ENCODE measurements at places on chromosomes 6 and 20.

GRCh38 chr6:133855991-133856370, 32.9 kb upstream of the TCF21 start:
- peaks cover 46% of the 10 kb centered on the region for H3K27me3 ChIP-seq
- H3K4me1 ChIP-seq = peaks cover 15% of the 10 kb centered on the region
- no peaks in the 10 kb centered on the region for H3K36me3 ChIP-seq

- H3K27me3 ChIP-seq = peaks cover 7% of the 10 kb centered on the region
- H3K36me3 ChIP-seq = no peaks in the 10 kb centered on the region
- no peak overlapping the region for H3K4me3 ChIP-seq
- H3K4me1 ChIP-seq = peaks cover 7% of the 10 kb centered on the region
- H3K27ac ChIP-seq = no peak overlapping the region
- no peak for DNase-seq
Observed at GRCh38 chr20:58568483-58569240, 53.5 kb upstream of the APCDD1L start.

GRCh38 chr6:15340775-15341174, 94.9 kb downstream of the JARID2 start:
- no peak overlapping the region for H3K4me3 ChIP-seq
- DNase-seq = no peak
- H3K4me1 ChIP-seq = peaks cover 42% of the 10 kb centered on the region

DNA sequence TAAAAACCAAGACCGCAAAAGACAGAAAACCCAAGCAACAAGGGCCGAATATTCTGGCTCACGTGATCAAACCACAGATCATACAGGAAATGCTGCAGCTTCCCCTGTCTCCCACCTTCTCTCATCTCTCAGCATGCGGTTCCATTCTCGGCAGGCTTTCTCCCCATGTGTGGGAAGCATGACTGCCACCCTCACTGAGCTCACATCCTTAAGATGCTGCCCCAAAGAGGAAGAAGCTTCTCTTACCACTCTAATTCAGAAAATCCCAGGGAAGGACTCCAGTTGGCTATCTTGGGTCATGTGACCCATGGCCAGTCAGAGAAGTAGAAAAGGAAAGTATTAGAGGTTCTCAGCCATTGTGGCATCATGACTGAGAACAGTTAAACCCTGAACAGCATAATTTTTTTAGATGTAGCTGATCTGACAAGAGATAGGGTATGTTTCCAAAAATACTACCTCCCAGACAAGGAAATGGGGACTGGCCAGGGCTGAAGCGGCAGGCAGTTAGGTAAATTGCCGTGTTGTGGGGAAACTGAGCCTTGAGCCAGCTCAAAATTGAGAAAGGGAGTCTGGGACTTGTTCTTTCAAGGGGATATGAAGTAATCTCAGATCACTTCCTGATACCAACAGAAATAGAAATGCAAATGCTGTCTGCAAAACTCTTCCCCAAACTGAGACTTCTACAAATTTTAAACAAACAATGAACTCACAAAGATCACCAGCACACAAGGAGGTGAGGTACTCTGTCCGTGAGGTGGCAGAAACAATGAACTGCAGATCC, 37.1 kb upstream of the GRM4 start:
- H3K4me3 ChIP-seq = no peak overlapping the region
- H3K4me1 ChIP-seq = no peaks in the 10 kb centered on the region
- no peak overlapping the region for H3K27ac ChIP-seq
- H3K36me3 ChIP-seq = no peaks in the 10 kb centered on the region

- no peak overlapping the region for H3K4me3 ChIP-seq
- H3K4me1 ChIP-seq = peaks cover 6% of the 10 kb centered on the region
- no peaks in the 10 kb centered on the region for H3K27me3 ChIP-seq
- H3K36me3 ChIP-seq = no peaks in the 10 kb centered on the region
- no peak for DNase-seq
Observed at GRCh38 chr6:30806581-30807183, 62.3 kb upstream of the IER3 start.

DNA sequence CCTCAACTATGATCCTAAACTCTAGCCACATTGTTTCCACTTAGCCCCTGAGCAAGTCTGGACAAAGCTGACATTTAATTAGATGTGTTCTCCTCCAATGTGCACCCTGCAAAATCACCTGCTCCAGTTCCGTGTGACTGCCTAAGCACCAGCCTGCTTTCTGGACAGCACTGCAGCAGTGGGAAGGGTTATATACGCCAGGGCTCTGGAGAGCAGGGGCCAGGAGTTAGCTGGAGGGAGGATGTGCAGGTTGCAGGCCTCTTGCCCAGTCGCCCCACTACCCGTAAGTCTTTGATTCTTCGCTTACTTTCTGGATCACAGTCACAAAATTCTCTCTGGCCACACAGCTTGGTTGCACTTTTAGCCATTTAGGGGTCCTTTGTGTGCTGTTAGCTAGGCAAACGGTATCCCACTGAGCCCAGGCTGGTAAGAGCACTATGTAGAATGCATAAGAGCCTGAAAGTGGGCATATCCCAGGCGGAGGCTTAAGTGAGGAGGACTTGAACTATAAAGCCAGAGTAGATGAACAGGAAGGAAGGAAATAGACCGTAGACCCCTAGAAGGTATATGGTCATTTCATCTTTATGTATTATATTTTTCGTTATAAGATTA, 10.7 kb upstream of the PLEKHG1 start:
- no peak overlapping the region for H3K27ac ChIP-seq
- peaks cover 2% of the 10 kb centered on the region for H3K4me1 ChIP-seq
- no peak overlapping the region for H3K4me3 ChIP-seq
- H3K36me3 ChIP-seq = no peaks in the 10 kb centered on the region
- DNase-seq = no peak

DNA sequence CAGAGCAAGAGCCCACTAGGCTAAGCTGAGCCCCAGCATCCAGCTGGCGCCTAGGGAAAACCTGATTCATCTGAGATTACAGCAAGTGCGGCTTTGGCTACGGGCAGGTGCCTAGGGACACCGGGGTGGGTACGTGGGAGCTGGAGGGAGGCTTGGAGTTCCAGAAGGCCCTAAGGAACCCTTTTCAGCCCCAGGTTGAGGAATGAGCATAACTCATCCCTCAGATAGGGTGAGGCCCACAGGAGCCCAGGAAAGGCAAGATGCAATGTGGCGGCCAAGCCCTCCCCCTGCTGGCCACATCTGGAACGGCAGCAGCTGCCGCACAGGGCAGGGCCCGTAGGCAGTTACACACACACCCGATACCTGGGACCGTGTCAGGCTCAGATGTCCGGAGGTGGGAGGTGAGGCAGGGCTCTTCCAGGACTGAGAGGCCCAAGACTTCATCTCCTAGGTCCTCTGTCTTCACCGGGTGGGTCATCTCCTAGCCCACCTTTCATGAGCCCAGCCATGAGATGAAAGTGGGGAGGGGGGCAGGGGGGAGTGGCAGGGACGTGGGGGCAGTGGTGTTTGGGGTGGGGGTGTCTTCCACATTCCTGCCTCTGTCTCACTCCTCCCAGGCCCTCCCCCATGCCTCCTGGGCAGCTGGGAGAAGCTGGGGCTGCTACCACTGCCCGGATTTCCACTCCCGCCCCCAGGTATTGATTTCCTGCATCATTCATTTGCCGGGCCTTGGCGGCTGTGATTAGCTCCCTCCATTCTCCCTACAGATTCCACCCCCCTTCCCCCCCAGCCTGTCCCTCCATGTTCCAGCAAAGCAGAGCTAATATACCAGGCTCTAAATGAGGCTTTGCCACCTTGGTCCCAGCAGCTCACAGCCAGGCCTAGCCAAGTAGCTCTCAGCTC, 5.5 kb downstream of the MDGA1 start:
- peak; percentile 88 for DNase-seq
- peaks cover 10% of the 10 kb centered on the region for H3K4me1 ChIP-seq
- peaks cover 77% of the 10 kb centered on the region for H3K27me3 ChIP-seq
- H3K27ac ChIP-seq = peak overlapping the region; percentile 52
- H3K4me3 ChIP-seq = no peak overlapping the region

Data from progenitor cell of endocrine pancreas (in vitro differentiated cells).